ENCODE measurements at places on chromosomes 6 and 20.

- no peak for DNase-seq
Measured at GRCh38 chr6:94769197-94769596, 808.1 kb upstream of the MANEA start.

DNA sequence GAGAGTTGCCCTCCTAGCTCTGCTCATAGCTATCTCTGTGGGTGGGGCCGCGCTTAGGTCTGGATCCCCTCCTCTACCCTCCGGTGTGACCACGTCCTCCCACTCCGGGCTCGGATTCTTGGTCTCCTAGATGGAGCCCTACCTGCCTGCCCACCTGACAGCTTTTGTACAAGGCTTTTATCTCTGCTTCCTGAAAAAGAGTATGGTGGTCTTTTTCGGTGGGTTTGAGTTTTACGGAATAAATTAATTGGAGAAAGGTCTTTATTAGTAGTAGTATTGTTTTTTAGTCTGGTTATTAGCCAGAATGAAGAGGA is 773 bp downstream of the SMAP1 start:
- peak; percentile 15 for DNase-seq

- no peak for DNase-seq
Measured at GRCh38 chr20:47768016-47768824, 17.1 kb downstream of the SULF2 start.

DNA sequence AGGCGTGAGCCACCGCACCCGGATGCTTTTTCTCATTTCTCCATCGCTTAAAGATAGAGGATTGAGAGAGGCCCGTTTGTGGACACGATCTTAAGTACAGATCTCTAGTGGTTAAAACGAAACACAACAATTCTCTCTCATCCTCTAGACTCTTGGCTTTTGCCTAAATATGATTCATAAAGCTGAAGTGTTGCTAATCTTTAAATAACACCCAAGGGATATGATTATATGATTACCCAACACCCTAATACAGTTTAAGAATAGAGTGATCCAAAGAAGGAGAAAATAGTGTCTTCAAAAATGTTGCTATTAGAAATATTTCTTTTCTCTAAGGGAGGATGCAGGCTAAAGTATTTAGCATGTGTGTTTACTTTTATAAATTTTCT is 50.4 kb downstream of the MTHFD1L start:
- no peak for DNase-seq

GRCh38 chr20:57609842-57610167 is 10.4 kb downstream of the ZBP1 start:
- DNase-seq, result no peak

GRCh38 chr20:58984691-58985090 is 3.6 kb downstream of the NELFCD start:
- DNase-seq, result no peak

- DNase-seq, result no peak
Measured at GRCh38 chr6:161954077-161954476, 680.2 kb upstream of the AGPAT4 start.

DNA sequence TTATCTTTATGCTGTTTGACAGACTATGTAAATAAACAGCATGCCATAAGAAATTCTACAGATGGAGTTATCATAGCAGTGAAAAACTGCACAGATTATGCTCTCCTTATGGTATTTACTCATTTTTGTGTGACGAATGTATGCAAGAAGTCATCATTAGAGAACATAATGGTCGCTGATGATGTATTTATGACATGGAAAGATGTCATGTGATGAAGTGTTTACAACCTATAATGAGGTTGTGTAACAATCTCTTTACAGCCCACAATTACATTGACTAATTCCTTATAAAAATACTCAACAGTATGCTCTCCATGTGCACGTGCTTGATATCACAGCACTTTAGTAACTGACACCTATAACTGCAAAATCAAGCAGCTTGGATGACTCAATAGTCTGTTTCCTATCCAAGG is 192.4 kb downstream of the BMP2 start:
- no peak for DNase-seq

GRCh38 chr20:25018425-25018824 is 25.9 kb upstream of the APMAP start:
- DNase-seq, result no peak

GRCh38 chr6:170368544-170368943 is 62.0 kb downstream of the FAM120B start:
- DNase-seq, result no peak

- no peak for DNase-seq
Measured at GRCh38 chr20:44703183-44703925, 11.8 kb upstream of the CCN5 start.

- no peak for DNase-seq
Measured at GRCh38 chr6:116397914-116398313, 27.2 kb downstream of the DSE start.

DNA sequence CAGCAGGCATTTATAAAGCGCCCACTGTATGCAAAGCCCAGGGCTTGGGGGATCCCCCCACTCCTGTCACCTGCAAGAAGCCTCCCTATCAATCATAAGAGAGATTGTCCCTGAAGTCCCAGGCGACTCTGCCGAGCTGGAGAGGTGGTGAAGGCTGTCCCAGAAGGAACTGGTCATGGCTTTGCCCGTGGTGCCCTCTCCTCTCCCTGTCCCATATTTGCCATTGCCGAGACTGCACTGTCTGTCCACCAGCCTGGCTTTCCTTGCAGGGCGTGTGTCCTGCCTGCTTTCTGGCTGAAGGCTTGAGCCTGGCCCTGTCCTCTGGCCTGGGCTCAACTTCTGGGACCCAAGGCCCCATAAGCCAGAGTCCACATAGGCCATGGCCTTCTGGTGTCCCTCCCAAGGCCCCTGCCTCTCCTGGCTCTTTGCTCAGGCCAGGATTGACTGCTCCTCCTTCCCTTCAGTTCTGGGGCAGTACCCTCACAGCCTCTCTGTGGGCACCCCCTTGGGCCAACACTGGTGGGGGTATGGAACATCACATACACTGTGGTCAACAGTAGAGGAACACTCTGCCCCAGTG is 46.9 kb downstream of the CPXM1 start:
- DNase-seq, result no peak

- no peak for DNase-seq
Measured at GRCh38 chr6:165617528-165617927, 45.5 kb downstream of the PDE10A start.

- DNase-seq, result no peak
Measured at GRCh38 chr20:11810311-11811083, 107.2 kb upstream of the BTBD3 start.

GRCh38 chr6:90399970-90400369 is 103.3 kb upstream of the BACH2 start:
- no peak for DNase-seq

- DNase-seq, result no peak
Measured at GRCh38 chr6:53986165-53986720, 125.0 kb upstream of the MLIP start.

GRCh38 chr20:34579191-34579978 is 20.9 kb downstream of the MAP1LC3A start:
- DNase-seq, result no peak

DNA sequence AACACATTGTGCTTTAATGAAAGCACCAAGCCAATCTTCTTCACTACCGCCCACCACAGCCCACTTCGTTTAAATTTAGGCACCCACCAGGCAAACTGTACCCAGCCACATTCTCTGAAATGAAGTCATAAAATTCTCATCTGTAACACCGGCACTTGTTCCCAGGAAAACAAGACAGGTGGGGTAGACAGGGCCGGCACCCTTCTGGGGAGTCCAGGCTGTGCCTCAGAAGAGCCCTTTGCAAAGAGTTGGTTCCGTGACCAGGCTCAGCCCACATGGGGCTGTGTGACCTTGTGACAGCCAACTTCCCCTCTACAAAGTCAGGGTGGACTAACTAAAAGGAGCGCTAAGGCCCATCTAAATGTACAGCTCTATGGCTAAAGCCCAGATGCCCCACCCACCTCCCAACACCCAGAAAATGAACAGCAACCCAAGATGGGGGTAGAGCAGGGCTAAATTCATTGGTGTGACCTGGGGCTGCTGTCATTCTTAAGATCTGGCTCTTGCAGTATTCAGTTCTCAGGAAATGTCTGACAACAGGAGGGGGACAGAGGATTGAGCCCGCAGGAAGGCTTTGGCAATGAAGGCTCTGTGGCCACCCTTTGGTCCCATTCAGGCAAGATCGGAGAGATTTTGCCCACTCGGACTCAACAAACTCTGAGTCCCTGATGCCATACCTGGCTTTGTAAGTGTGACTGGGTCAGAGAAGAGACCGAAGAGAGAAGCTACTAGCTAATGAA is 56.7 kb downstream of the TRERF1 start:
- no peak for DNase-seq

DNA sequence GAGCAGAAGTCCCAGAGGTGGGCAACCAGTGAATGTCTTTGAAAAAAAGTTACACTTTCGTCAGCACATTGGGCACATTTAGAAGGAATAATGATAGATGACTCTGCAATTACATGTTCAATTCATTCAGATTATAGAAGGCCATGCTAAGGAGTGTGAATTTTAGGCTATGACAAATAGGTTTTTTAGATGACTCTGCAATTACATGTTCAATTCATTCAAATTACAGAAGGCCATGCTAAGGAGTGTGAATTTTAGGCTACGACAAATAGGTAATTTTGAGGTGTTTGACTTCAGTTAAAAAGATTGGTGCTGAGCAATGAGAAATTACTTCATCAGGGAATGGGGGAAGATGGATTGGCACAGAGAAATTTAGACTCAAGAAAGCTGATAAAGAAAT is 744.9 kb upstream of the MMS22L start:
- DNase-seq, result no peak

GRCh38 chr20:49583669-49584417 is 15.9 kb upstream of the PTGIS start:
- DNase-seq, result no peak

- no peak for DNase-seq
Measured at GRCh38 chr20:22159276-22159675, 425.1 kb downstream of the FOXA2 start.

GRCh38 chr20:14344746-14345145 is 7.3 kb upstream of the FLRT3 start:
- no peak for DNase-seq

DNA sequence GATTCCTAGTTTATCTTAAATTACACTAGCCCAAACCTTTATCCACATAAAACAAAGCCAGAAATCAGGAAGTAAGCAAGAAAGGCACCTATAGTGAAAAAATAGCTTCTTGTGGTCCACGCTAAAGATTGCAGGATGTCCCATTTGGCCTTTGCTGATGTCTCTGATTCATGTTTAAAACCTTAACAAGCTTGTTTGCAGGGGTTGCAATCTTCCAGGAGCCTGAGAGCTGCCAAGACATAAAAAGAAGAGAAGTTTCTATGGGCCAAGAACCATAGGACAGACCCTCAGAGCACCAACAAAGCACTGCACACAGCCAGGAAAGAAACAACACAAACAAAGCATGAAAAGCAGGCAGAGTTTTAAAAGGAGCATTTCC is 49.4 kb downstream of the ADAT2 start:
- no peak for DNase-seq

DNA sequence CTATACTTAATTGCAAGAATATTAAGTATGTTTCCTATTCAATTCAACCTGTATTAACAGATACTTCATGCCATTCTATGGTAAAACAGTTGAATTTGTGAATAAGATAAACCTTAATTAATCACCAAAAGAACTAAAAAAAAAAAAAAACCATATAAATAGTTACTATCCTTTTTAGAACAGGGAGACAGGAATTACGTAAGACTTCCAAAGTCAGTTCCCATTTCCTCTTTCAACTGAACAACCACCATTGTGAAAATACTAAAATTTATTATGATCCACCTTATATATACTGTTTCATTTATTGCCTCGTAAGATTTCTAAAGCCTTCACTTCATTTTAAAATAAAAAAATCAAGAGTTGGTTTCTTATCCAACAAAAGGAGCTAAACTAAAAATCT is 9.4 kb downstream of the CCNC start:
- DNase-seq, result no peak

GRCh38 chr6:170211404-170212025 is 79.4 kb downstream of the DLL1 start:
- DNase-seq, result no peak
